IMR-90 (cell line): ENCODE measurements at places on chromosomes 6 and 20. TPM values are rescaled to one million over a fixed set of nuclear protein-coding genes. Genes with fewer than 3 reads are reported as not detected.

DNA sequence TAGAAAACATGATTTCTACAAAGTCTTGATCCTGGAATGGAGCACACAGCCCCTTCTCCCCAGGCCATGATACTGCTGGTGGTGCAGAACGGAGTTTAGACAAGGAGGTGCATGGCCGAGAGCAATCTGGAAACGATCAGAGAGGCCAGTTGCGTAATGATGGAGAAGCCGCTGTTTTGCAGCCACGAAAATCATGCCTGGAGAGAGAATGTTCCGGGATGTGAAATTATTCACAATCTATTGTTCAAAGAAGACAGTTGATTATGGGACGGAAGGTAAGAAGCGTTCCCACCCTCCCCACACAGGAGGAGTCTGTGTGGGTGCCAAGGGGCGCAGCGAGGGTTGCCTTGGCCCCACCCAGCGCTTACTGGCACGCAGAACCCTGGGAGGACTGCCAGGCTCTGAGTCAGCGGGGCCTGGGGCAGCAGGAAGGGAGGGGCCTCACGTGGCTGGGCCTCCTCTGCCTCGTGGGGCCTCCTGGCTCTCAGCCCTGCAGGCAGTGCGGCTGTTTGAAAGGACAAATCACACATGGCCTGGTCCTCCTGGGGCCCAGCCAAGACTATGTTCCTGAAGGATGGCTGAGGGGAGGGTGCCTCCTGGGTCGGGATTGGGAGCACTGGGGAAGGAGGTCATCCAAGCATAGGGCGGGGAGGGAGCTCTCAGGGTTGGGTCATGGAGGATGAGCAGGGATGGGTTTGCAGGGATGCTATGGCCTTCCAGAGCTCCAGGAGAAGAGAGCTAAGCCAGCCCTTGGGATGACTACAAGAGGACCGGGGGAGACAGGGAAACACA, 8.7 kb upstream of the AP5S1 start:
- peak; percentile 99 for DNase-seq

DNA sequence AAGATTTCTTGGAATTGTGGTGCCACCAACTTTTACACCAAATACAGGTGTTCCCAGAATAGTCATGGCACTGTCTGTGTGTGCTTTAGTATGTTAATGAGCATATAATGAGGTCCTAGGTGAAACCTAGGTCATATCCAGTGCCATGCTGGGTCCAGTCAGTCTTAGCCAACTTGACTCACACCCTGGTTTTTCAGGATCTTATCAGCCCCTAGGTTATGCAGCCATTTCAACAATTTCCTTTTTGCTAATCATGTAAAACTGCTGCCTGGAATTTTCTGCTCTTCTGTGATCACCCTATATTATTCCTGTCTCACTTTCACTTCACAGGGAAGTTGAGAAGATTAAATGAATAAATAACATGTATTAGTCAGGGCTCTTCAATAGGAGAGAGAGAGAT, 23.7 kb downstream of the SDHAF4 start:
- no peak for DNase-seq

DNA sequence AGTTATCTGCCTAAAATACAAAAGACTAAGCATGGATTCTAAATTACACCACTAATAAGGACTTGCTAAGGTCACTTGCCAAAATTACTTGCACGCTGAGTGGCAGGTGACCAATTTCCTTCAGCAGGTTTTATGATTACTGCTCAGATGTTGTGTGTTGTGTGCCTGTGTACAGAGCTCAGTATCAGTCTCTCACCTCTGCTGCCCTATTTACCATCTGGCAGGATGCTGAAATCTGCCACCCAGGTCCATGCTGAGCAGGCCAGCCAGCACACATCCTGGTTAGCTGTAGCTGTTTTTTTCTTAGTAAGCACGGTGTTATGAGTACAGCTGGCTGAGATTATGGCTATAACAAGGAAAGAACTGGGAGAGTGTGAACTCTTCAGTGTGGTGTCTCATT, 34.0 kb downstream of the ELOVL4 start:
- DNase-seq: no peak

GRCh38 chr20:56350842-56351241, 7.9 kb upstream of the FAM210B start:
- DNase-seq: peak; percentile 73

DNA sequence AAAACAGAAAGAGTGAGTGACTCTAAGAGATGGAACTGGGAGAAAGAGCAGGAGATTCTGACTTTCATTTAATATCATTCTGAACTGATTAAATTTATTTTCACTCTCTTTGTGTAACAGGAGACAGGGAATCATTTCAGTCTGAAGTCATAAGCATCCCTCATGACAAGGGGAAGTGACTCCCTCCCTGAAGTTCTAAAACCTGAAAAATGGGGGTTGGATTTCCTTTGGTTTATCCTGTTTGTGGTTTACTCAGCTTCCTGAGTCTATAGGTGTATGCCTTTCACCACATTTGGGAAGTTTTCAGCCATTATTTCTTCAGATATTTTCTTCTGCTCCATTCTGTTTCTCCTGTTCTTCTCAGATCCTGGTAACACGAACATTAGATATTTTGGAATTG, 3.4 kb upstream of the FKBP1A start:
- no peak for DNase-seq

DNA sequence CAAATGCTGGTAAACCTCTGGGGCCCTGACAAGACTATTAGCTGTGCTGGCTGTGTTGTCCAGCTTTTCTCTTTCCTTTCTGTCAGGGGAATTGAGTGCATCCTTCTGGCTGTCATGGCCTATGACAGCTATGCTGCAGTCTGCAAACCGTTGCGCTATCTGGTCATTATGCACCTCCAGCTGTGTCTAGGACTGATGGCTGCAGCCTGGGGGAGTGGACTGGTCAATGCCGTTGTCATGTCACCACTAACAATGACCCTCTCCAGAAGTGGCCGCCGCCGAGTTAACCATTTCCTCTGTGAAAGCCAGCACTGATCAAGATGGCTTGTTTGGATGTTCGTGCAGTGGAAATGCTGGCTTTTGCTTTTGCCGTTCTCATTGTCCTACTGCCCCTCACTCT, 20.3 kb downstream of the OR2B6 start:
- no peak for DNase-seq

DNA sequence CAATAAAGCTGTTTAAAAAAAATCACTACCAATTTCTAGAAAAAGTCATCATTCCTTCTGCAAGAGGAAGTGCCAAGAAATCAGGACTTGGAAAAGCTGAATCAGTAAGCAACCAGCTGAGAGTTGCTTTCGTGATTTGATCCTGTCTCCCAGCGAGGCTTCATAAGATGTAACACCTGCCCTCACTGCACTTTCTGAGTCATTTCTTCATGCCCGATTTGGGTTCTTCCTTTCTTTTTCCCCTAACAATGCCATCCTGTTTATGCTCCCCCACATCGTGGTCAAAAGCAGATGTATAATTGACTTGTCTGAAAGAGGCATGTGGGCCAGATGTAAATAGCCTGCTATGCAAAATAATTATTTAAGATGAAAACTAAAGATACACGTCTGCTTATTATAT, 52.1 kb downstream of the RIPOR2 start:
- peak; percentile 93 for DNase-seq

DNA sequence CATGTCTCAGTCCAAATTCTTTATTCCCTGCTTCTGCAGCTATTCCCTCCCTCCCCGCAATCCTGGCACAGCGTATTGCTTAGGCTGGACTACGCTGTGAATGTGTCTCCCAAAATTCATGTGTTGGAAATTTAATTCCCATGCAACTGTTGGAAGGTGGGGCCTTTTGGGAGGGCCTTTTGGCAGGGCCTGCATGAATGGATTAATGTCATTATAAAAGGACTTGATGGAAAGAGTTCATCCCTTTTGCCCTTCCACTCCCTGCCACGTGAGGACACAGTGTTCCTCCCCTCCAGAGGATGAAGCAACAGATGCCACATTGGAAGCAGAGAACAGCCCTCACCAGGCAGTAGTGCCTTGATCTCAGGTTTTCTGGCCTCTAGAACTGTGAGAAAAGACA, 20.4 kb upstream of the NOTCH4 start:
- no peak for DNase-seq

GRCh38 chr6:153489479-153489878, 358.4 kb upstream of the RGS17 start:
- DNase-seq: no peak

DNA sequence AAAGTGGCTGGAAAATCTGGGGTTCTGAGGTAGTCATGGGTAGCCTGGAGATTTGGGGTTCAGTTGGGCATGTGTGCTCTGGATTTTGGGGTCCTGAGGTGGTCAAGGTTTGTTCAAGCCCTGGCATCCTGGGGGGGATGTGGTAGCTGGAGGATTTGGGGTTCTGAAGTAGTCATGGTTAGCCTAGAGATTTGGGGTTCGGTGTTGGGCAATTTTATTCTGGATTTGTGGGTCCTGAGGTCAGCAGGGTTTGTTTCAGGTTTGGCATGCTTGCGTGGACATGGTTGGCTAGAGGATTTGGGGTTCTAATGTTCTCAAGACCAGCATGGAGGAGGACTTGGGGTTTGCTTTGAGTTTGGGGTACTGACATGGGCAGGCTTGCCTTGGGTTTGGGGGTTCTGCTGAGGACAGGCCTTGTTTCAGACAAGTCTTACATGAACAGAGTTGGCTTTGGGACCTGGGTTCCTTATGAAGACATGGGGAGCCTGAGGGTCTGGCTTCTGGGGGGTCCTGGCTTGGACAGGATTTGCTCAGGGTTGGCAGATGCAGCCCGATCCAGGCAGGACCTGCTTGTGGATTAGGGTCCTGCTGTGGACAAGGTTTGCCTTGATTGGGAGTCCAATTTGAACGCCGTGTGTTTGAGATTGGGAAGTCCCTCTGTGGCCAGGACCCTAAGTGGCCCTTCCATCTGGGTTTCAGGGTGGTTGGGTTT, 906 bp downstream of the ANKRD60 start:
- no peak for DNase-seq

GRCh38 chr6:14138701-14139215, 21.2 kb downstream of the CD83 start:
- DNase-seq: no peak

DNA sequence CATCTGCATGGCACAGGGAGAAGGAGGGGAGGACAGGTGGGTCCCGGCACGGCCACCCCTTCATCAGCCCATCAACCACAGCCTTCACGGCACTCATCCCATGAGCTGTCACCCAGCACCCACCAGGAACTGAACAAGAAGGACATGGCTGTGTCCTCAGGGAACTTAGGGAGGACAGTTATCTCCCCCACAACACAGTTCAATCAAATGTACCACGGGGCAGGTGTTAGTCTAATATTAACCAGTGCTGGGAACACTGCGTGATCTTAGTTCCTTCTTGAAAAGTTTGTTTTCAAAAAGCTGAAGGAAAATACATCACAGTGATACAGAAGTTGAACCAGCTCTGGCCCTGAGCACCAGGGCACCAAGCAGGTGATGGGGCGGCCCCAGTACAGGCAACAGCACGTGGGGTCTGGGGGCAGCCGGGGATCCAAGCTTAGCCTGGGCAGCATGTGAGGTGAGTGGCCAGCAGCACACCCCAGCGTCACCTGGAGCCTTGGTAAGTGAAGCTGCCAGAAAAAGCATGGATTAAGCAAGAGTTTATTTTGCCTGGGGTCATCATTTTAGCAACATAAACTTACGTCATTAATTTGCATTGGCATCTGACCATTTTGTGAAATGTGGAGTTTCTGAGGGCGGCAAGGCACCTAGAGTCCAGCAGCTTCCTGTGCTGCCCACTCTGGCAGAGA, 35.5 kb upstream of the AFDN start:
- DNase-seq: no peak

DNA sequence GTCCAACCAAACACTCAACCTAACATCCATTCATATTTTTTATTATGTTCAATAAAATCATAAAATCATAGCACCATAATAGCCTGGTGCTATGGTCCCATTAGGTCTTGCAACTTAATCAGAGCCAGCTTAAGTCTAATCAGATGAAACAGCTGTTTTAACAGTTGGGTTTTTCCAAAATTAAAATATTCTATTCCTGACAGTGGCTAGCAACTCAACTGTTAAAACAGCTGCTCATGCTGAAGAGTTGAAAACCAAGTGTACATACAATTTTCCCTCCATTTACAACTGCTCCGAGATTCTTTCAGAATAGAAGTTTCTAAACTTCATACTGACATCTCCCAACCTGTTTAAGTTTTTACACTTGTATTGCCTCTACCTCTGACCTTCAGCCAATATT, 89.5 kb downstream of the UBE3D start:
- DNase-seq: no peak

- DNase-seq: peak; percentile 67
These were observed 34.3 kb downstream of the SRC start for GRCh38 chr20:37379967-37380828.

GRCh38 chr20:21099751-21100577, 6.2 kb downstream of the LINC00237 start:
- peak; percentile 4 for DNase-seq

GRCh38 chr6:130376936-130377335, 11.1 kb downstream of the TMEM200A start:
- DNase-seq: no peak

DNA sequence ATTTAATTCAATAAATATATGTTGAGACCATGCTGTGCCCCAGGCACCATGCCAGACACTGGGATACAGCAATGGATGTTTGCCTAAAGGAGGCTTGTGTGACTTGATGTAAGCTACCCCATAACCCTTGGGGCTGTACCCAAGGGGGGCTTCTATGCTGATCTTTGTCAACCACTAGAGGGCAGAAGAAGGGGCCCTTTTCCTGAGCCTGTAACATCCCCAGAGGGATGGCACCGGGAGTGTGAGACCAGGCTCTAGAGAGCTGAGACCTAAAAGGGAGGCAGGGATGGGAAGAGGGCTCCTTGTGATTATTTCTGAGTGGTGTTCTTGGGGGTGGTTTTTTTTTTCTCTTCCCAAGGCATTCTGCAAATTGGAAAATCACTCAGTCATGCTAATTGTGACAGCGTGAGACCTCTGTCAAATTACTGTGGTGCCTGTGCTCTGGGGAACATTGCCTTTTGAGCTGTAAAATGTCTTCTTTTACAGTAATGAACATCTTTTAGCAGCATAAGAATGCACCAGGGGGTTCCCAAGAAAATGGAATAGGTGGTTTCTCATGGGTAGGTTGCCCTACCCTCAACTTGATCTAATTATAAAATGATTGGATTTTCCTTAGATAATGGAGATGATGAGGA, 138.7 kb upstream of the SLC24A3 start:
- no peak for DNase-seq

DNA sequence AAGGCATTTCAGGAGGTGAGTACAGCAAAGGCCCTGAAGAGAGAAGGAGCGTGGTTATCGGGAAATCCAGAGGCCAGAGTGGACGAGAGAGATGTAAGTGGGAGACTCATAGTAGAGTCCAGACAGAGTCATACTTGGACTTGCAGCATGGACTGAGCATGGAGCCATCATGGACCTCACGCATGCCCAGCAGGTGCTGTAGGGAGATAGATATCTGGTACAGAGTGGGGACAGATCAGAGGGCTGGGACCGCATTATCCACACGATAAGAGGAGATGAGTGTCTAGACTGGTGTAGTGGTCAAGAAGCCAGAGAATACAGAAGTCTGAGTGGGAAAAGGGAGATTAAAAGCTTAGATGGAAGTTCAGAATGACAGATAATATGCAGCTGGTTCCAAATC, 127.0 kb downstream of the TBC1D7 start:
- DNase-seq: no peak

HLA-DOA gene
- total RNA-seq: not detected in 2 replicates

GPR31 gene
- total RNA-seq: not detected in 2 replicates

ADAT2 gene
- 2.7 and 3.9 TPM in 2 replicates for total RNA-seq

B3GAT2 gene
- not detected in 2 replicates for total RNA-seq

MBOAT1 gene
- 4.7 and 5.6 TPM in 2 replicates for total RNA-seq

YTHDF1 gene
- total RNA-seq: 10.9 and 13.9 TPM in 2 replicates

SYTL3 gene
- total RNA-seq: 3.6 and 4.3 TPM in 2 replicates

BTN1A1 gene
- not detected in 2 replicates for total RNA-seq

PAK5 gene
- not detected in 2 replicates for total RNA-seq
